Heart left ventricle (tissue), 16 donors: ENCODE measurements at places on chromosomes 6 and 20.

GRCh38 chr6:170288852-170289179 is 2.1 kb downstream of the DLL1 start:
- DNase-seq = no peak

- DNase-seq = no peak
Measured at GRCh38 chr20:59124296-59125029, 39.2 kb upstream of the ZNF831 start.

- no peak for DNase-seq
Measured at GRCh38 chr6:81534934-81535465, 217.5 kb downstream of the TENT5A start.

- no peak for DNase-seq
Measured at GRCh38 chr20:34397096-34397495, 34.0 kb downstream of the ITCH start.

GRCh38 chr20:51400051-51400926 is 142.2 kb downstream of the NFATC2 start:
- DNase-seq = no peak
